Kidney (tissue), 22 donors: ENCODE measurements at places on chromosomes 7 and 10. TPM values are rescaled to one million over a fixed set of nuclear protein-coding genes. Genes with fewer than 3 reads are reported as not detected.

DIP2C gene
- 22.6 TPM for total RNA-seq

JCAD gene
- 27.1 TPM for total RNA-seq

CARD11 gene
- 9.6 TPM for total RNA-seq

- no peak for DNase-seq
- H3K4me3 ChIP-seq = no peak overlapping the region
- H3K4me1 ChIP-seq = no peaks in the 10 kb centered on the region
- H3K36me3 ChIP-seq = no peaks in the 10 kb centered on the region
- H3K27me3 ChIP-seq = no peaks in the 10 kb centered on the region
- H3K27ac ChIP-seq = no peak overlapping the region
Observed at GRCh38 chr7:10643545-10643944, 330.1 kb upstream of the PHF14 start.

DNA sequence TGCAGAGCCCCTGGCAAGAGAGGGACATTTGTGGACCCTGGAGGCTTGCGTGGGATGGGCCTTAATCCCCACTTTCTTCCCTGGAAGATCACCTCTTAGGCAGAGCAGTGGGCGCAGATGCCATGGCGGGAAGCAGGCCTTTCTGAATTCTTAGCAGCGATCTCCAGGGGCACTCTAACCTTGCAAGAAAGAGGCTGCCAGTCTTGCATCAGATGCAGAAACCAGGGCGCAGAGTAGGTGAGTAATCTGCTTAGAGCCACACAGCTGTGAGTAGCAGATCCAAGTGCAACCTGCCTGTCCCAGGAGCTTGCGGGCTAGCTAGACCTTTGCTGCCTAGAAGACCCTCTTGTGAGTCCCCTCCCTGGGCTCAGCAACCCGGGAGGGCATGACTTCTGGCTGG is 40.0 kb downstream of the KCTD7 start:
- H3K4me1 ChIP-seq = no peaks in the 10 kb centered on the region
- H3K27me3 ChIP-seq = no peaks in the 10 kb centered on the region
- no peak overlapping the region for H3K4me3 ChIP-seq

- no peaks in the 10 kb centered on the region for H3K4me1 ChIP-seq
- no peaks in the 10 kb centered on the region for H3K36me3 ChIP-seq
- no peak overlapping the region for H3K27ac ChIP-seq
Observed at GRCh38 chr10:44713307-44713706, 197.8 kb upstream of the TMEM72 start.

- no peak overlapping the region for H3K4me3 ChIP-seq
- no peak overlapping the region for H3K27ac ChIP-seq
- no peaks in the 10 kb centered on the region for H3K36me3 ChIP-seq
- H3K27me3 ChIP-seq = no peaks in the 10 kb centered on the region
- no peak for DNase-seq
Observed at GRCh38 chr10:50422259-50422658, 170.9 kb upstream of the ASAH2 start.

- H3K27me3 ChIP-seq = no peaks in the 10 kb centered on the region
- DNase-seq = no peak
- no peaks in the 10 kb centered on the region for H3K4me1 ChIP-seq
- no peak overlapping the region for H3K27ac ChIP-seq
- no peak overlapping the region for H3K4me3 ChIP-seq
Observed at GRCh38 chr10:74419958-74420375, 268.9 kb downstream of the ADK start.

- no peaks in the 10 kb centered on the region for H3K36me3 ChIP-seq
- H3K27me3 ChIP-seq = no peaks in the 10 kb centered on the region
- no peak overlapping the region for H3K4me3 ChIP-seq
Observed at GRCh38 chr10:48466611-48467240, 138.1 kb downstream of the ARHGAP22 start.

DNA sequence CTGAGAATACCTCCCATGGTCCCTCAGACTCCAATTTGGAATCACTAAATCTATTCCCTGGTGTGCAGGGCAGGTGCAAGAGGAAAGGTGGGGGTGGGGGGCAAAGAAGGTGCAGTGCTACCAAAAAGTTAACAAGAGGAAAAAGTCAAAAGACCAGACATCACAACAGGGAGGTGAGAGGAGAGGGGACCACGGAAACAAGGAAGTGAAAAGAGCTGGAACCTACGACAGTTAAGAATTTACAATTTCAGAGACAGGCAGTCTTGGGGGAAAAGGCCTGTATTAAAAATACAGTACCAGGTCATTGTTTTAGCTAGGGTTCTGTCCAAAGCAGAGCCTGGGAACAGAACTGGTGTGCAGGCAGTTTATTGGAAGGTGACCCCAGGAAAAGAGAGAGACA is 14.6 kb downstream of the ITGB1 start:
- no peaks in the 10 kb centered on the region for H3K36me3 ChIP-seq
- no peak overlapping the region for H3K27ac ChIP-seq
- DNase-seq = no peak
- peaks cover 5% of the 10 kb centered on the region for H3K4me1 ChIP-seq

DNA sequence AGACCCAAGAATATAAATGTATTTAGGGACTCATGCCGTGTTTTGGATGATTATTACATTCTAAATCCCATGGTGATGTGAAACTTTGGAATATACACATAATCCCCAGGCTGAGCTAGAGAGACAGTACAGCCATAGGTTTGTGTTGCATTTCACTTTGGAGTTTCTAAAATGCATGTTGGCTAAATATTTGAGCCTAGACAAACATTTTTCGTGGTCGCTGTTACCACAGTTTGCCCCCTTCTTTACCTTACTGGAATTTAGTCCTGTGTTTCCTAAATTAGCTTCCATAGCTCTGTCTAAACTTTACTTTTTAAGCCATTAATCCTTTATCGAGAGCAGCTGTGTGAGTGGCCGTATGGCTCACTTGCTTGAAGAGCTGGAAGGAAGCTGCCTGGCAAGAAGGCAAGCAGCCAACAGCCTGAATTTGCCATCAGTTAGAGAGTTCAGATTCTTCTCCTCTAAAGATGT is 192.0 kb downstream of the BICC1 start:
- H3K27ac ChIP-seq = no peak overlapping the region
- H3K36me3 ChIP-seq = peaks cover 4% of the 10 kb centered on the region
- H3K4me3 ChIP-seq = no peak overlapping the region
- DNase-seq = no peak
- no peaks in the 10 kb centered on the region for H3K27me3 ChIP-seq
- H3K4me1 ChIP-seq = no peaks in the 10 kb centered on the region

DNA sequence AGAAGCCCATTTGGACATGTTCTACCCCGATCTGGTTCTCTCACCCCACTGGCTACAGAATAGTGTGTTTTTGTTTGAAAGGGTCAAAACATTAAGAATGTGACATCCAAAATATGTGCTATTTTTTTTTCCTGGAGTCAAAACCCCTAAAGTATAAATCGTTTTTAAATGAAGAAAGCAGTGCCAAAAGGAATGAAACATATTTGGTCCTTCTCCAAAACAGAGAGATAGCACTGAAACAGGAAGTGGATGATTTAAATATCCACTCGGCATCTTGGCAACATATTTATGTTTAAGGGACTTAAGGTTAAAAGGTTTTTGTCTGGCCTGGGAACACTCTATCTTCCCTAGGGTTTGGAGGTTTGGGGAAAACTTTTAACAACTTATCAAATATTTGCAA is 32.3 kb downstream of the CALD1 start:
- no peak overlapping the region for H3K4me3 ChIP-seq
- H3K27ac ChIP-seq = no peak overlapping the region
- H3K4me1 ChIP-seq = no peaks in the 10 kb centered on the region
- no peak for DNase-seq
- no peaks in the 10 kb centered on the region for H3K36me3 ChIP-seq
- H3K27me3 ChIP-seq = no peaks in the 10 kb centered on the region

DNA sequence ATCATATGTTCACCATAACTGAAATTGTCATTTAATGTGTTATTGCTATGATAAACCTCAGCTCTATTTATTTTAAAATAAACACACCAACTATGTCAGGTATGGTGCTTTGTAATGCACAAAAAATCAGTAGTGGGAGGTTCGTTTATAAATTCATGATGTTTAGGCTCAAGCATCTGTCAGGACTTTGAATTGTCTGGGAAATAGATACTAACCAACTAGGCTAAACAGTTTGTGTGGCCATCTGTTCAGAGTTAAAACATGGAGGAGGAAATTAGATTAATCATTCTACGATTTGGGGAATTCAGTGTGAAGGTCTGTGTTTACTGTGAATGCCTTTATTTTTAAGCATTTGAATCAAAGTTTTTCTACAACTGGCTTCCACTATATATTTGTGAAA is 212.6 kb upstream of the FZD8 start:
- no peaks in the 10 kb centered on the region for H3K36me3 ChIP-seq
- no peaks in the 10 kb centered on the region for H3K27me3 ChIP-seq
- H3K4me3 ChIP-seq = no peak overlapping the region
- H3K4me1 ChIP-seq = no peaks in the 10 kb centered on the region
